ENCODE measurements at places on chromosomes 3 and 15.
A peak's percentile ranks its signal among the peaks of the same experiment; 100 is the strongest.

DNA sequence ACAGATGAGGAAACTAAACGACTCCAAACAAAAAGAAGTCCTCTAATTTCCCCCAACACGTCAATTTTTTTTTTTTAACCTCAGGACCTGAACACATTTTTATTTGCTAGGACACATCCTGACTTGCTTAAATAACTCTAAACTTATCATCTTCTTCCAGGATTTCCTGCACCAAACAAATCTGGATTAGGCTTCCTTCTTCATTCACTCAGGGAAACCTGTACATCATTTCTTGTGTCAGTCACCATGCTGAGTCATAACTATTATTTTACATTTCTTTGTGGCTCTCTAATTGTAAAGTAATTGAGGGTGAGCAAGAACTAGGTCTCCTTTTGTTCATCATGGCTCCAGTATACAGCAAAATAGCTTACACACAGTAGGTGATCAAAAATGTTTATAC is 433.4 kb upstream of the GBE1 start:
- DNase-seq, result no peak

GRCh38 chr15:64501396-64501715 is 41.0 kb downstream of the ZNF609 start:
- peak; percentile 85 for DNase-seq

DNA sequence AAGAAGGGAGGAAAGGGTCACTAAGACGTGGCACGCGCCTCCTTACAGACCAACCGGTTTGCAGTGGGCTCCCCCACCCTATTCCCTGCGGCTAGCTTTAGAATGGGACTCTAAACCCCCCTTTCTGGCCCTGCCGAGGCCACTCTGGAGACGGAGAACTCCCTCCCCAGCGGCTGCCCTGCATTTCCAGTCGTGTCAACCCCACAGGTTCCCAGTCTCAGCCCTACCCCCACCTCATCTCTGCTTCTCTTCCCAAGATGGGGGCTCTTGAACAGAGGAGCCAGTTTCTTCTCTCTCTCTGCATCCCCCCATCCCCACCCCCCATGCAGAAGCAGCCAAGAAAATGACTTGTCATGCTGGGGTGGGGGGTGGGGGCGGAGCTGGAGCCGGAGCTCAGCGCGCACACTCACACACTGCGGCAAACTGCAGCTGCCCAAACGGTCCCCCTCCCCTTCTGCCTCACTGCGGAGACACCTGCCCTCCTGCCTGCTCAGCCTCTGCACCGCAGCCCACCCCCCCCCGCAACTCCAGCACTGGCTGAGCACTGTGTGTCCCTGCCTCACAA is 871 bp downstream of the MAP1A start:
- no peak for DNase-seq

DNA sequence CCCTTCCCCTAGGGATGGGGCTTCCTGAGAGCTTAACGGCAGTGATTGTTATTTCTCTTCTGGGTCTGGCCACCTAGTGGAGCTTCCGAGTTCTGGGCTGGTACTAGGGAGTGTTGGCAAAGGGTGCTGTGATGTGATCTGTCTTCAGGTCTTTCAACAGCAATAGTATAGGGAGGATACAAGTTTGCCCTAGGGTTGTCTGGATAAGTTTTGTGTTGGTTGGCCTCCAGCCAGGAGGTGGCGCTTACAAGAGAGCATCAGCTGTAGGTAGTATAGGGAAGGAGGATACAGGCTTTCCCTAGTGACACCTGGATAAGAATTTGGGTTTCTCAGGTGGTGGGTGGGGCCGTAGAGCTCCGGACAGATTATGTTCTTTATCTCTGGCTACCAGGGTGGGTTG is 19.2 kb upstream of the CPOX start:
- DNase-seq, result no peak

GRCh38 chr15:38312190-38312589 is 59.6 kb downstream of the SPRED1 start:
- DNase-seq, result no peak

- no peak for DNase-seq
Observed at GRCh38 chr3:171099911-171100310, 73.4 kb upstream of the SLC2A2 start.

- no peak for DNase-seq
Observed at GRCh38 chr15:40439960-40440742, 602 bp upstream of the BAHD1 start.

DNA sequence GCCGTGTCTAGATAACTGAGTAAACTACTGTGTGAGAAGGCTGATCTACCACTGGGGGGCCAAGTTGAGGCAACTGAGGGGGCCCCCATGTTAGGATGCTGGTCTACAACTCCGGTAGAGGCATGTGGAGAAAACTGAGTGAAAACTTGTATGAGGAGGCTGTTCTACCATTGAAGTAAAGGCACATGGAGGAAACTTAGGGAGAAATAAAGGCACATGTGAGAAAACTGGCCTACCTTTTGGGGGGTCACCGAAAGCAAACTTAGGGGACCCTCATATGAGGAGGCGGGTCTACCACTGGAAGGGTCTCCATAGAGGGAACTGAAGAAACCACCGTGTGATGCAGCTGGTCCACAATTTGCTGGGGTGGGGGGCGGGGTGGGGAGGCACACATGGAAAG is 155.2 kb downstream of the FBLN2 start:
- DNase-seq, result no peak

GRCh38 chr3:129595544-129596193 is 10.8 kb downstream of the PLXND1 start:
- DNase-seq, result no peak

DNA sequence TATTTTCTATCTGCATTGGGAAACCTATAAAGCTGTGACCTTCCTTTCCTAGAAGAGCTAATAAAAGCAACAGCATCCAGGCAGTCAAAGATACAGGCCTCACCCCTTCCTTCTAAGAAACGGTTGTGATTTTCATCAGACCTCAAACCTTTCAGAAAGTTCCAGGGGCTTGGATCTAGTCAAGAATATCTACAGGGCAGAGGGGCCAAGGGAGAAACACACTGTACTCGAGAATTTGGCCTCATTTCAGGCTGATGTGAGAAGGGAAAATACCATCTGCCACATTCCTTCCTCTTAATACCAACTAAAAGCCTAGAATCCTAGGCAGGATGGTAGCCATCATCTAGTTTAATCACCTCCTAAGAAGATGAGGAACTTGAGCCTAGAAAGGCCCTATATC is 24.5 kb upstream of the BCL6 start:
- no peak for DNase-seq

DNA sequence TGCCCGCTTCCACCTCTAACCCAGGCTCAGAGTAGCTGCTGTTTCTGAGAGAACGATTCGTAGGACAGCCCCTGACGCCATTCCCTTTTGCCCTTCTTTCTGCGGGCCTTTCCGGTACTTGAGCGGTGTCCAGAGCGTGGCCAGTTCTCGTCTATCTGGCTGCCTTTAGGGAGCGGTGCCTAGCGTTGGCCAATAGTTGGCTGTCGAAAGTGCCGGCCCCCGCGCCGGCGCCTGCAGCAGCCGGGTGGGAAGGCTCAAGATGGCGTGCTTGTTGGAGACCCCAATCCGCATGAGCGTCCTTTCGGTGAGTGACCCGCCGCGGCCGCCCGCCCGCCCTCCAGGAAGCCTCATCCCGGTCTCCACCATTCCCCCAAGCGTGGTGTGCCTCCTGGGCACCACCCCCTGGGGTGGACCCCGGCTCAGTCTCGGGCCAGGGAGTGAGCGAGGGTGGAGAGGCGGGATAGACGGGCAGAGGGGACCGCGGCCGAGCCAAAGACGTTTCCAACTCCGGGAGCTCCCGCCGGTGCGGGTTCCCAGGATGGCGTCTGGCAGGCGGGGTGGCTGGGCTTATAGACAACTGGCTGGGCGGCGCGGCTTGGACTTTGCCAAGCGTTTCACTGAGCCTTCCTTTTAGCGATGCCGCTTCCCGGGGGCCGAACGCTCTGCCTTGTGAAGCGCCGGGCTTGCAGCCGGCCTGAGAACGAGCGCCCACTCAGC is at the start of gene ARMC8:
Gene ARMC8 (plus strand): TSS at position 6 of the 717 bp plus-strand sequence. CDS start 254 bp downstream, at position 260.
- peak; percentile 81 for DNase-seq

DNA sequence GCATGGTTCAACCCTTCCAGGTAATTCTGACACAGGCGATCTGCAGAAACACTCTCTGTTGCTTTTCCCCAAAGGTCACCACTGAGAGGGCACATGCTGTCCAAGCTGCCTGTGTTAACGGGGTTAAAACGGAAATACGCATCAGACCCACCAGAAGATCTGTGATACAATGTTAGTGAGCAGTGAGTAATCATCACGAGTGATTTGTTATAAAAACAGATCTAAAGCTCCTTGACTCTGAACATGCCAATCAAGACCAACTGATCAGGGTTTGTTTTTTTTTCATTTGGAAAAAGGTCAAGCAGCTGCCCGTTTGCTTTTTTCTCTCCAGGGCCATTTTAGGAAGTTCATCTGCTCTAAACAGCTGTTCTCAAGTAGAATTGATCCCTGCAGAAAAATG is 43.2 kb downstream of the FGF12 start:
- no peak for DNase-seq

GRCh38 chr3:139518926-139519842 is 20.4 kb downstream of the RBP1 start:
- DNase-seq, result no peak

GRCh38 chr3:150303768-150304167 is 104.3 kb upstream of the TSC22D2 start:
- no peak for DNase-seq

- peak; percentile 26 for DNase-seq
Observed at GRCh38 chr3:149879872-149880271, 66.9 kb downstream of the RNF13 start.

- DNase-seq, result no peak
Observed at GRCh38 chr3:149277331-149277813, 55.7 kb upstream of the CP start.

DNA sequence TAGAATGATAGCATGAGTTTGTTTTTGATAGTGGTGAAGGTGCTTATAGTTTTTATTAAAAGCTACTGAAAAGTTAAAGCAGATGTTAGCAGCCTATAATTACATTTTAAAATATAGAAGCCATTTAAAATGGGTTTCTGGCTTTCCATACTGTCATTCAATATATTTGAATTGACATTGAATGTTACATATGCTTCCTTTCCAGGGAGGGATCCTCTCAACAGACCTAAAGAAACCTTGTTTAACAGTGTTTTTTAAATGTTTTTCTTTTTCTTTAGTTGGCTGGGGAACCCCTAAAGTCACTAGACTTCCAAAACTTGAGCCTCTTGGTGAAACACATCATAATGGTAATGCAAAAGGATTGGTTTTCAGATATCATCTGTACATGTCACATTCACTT is 12.2 kb downstream of the DHFR2 start:
- no peak for DNase-seq

DNA sequence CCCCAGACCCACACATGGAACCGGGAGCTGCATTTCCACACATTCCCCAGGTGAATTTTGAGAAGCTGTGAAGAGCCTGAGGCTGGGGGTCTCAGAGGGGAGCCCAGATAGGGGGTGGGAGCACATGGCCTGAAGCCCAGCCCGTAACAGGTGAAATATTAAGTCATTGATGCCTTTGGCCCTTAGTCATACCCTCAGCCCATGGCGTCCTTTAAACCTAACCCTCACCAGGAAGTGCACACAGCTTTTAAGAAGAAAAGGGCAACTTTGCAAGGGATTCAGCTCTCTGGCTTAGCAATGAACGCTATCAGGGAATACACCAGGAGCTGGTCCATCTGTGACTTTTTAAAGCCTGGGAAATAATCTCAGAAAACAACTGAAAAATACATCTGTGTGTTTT is 40.6 kb downstream of the WNT7A start:
- no peak for DNase-seq

- DNase-seq, result no peak
Observed at GRCh38 chr3:44186712-44187111, 55.0 kb upstream of the TOPAZ1 start.

GRCh38 chr15:48090666-48091065 is 30.1 kb upstream of the SLC24A5 start:
- no peak for DNase-seq

DNA sequence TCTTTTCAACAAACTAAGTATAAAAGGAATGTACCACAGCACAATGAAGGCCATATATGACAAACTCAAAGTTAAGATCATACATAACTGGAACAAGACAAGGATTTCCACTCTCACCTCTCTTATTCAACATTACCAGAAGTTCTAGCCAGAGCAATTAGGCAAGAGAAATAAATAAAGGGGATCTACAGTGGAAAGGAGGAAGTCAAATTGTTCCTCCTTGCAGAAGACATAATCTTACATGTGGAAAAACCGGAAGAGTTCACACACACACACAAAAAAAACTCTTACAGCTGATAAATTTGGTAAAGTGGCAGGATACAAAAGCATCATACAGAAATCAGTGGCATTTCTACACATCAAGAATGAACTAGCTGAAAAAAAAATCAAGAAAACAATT is 277.9 kb downstream of the MCTP2 start:
- no peak for DNase-seq

- no peak for DNase-seq
Observed at GRCh38 chr3:100278910-100279309, 18.1 kb downstream of the TBC1D23 start.

GRCh38 chr15:81029414-81030300 is 28.9 kb downstream of the TLNRD1 start:
- no peak for DNase-seq

DNA sequence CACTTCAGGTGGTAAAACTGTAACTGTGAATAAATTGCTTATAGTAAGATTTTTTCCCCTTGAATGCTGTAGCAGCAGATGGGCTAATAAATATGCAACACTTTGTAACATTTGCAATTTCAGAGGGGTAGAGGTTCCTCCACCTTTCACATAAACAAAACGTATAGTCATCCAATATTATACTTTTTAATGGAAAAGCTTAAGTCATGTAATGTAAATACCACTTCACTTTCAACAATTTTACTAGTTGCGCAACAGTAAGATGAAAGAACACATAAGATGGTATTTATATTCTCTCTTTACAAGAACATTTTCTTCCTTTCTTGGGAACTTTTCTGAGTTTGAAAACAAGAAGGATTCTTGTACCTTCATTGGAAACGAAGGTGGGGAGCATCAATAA is 56.6 kb upstream of the FAM3D start:
- no peak for DNase-seq

GRCh38 chr3:160801386-160802118 is 45.5 kb downstream of the PPM1L start:
- DNase-seq, result no peak

DNA sequence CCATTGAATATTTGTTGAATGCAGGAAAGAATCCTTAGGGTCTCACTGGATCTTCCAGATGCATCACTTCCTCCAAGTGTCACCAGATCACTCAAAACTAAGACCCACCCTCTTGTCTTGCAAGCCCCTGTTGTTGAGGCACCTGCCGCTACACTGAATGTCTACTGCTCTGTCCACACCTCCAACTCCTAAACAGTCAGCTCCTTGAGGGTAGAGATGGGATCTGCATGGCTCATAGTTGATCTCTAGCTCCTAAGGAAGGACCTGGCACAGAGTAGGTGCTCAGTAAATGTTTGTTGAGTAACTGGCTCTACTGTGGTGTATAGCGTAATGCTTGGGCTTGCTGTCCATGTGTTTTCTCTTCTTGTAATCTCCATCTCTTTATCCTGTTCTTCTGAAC is 8.8 kb downstream of the SLC6A20 start:
- no peak for DNase-seq

Measured in DMS 273 treated with DMSO at 0.1 percent for 48 hours (cell line).